ENCODE measurements at places on chromosomes 1 and 21. TPM values are rescaled to one million over a fixed set of nuclear protein-coding genes. Genes with fewer than 3 reads are reported as not detected.

GRCh38 chr1:31073044-31073443 lies 7.5 kb upstream of the PUM1 start:
- no peaks in the 10 kb centered on the region for H3K36me3 ChIP-seq
- DNase-seq, result no peak
- H3K4me1 ChIP-seq, result no peaks in the 10 kb centered on the region
- H3K27me3 ChIP-seq, result no peaks in the 10 kb centered on the region
- no peak overlapping the region for H3K27ac ChIP-seq

GRCh38 chr1:229264487-229264886 lies 6.4 kb upstream of the RAB4A start:
- no peak overlapping the region for H3K4me3 ChIP-seq
- no peaks in the 10 kb centered on the region for H3K4me1 ChIP-seq
- H3K27me3 ChIP-seq, result no peaks in the 10 kb centered on the region
- H3K36me3 ChIP-seq, result no peaks in the 10 kb centered on the region
- DNase-seq, result no peak
- H3K27ac ChIP-seq, result no peak overlapping the region

PGBD5 gene
- 18.4 TPM for total RNA-seq

CD101 gene
- total RNA-seq, result 1.1 TPM

GRCh38 chr1:56803561-56804156 lies 15.5 kb downstream of the FYB2 start:
- no peak overlapping the region for H3K27ac ChIP-seq
- no peaks in the 10 kb centered on the region for H3K36me3 ChIP-seq
- no peak overlapping the region for H3K4me3 ChIP-seq
- no peaks in the 10 kb centered on the region for H3K27me3 ChIP-seq
- no peaks in the 10 kb centered on the region for H3K4me1 ChIP-seq

DNA sequence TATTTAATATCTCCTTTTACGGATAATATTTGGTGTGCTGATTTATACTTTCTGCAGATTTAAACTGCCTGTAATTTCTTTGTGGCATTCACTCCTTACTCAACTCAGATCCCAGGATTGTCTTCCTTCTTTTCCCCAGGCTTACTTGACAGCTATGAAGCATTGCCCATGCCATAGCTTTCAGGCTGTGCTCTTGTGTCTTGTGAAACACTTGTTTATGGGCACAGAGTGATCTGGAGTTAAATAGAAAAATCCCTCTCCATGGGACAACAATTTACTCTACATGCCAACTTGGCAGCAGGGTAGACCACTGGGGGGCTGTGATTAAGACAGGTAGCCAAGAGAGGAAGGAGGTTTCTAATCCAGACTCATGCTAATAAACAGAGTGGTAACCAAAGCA lies 57.4 kb downstream of the PPP1R12B start:
- DNase-seq, result no peak
- no peak overlapping the region for H3K27ac ChIP-seq
- no peaks in the 10 kb centered on the region for H3K27me3 ChIP-seq

GRCh38 chr21:20020026-20020425 lies 978.2 kb upstream of the NCAM2 start:
- no peak overlapping the region for H3K27ac ChIP-seq
- no peaks in the 10 kb centered on the region for H3K36me3 ChIP-seq
- no peaks in the 10 kb centered on the region for H3K27me3 ChIP-seq
- no peaks in the 10 kb centered on the region for H3K4me1 ChIP-seq
- no peak overlapping the region for H3K4me3 ChIP-seq

KRTAP12-2 gene
- total RNA-seq, result not detected

- H3K27ac ChIP-seq, result no peak overlapping the region
- no peaks in the 10 kb centered on the region for H3K4me1 ChIP-seq
- DNase-seq, result no peak
Measured at GRCh38 chr1:27887215-27888021, 15.1 kb downstream of the THEMIS2 start.

- DNase-seq, result no peak
- peaks cover 24% of the 10 kb centered on the region for H3K4me1 ChIP-seq
- no peak overlapping the region for H3K4me3 ChIP-seq
- no peak overlapping the region for H3K27ac ChIP-seq
Measured at GRCh38 chr1:19477284-19478249, 7.8 kb downstream of the CAPZB start.

CXADR gene
- 145 TPM for total RNA-seq

DNA sequence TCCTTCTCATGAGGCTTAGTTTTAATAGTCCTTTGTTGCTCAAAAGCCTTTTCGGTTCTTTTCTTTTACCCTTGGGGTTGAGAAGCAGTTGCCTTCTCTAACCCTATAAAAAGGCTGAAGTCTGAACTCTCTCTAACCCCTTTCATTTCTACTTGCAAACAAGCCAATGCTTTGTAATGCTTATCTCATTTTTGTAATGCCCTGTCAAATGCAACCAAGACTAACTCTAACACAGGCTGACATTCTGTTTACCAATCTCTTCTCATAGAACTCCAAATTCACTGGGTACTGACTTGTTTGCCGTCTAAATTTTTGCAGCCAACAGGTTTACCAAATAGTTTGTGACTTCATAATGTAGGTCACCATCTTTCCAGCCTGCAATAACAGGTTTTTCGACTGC lies 233.9 kb upstream of the SNX7 start:
- peaks cover 1% of the 10 kb centered on the region for H3K27me3 ChIP-seq
- H3K4me1 ChIP-seq, result no peaks in the 10 kb centered on the region
- H3K27ac ChIP-seq, result no peak overlapping the region
- no peaks in the 10 kb centered on the region for H3K36me3 ChIP-seq

FAAH gene
- 47.3 TPM for total RNA-seq

GRCh38 chr1:206907304-206907991 lies 10.2 kb downstream of the IL24 start:
- H3K27me3 ChIP-seq, result peaks cover 28% of the 10 kb centered on the region
- peaks cover 3% of the 10 kb centered on the region for H3K4me1 ChIP-seq
- DNase-seq, result peak; percentile 77
- H3K27ac ChIP-seq, result no peak overlapping the region

- H3K27me3 ChIP-seq, result no peaks in the 10 kb centered on the region
- H3K4me1 ChIP-seq, result no peaks in the 10 kb centered on the region
- no peaks in the 10 kb centered on the region for H3K36me3 ChIP-seq
Measured at GRCh38 chr1:183995322-183996039, 42.0 kb downstream of the COLGALT2 start.

GJA8 gene
- not detected for total RNA-seq

DNA sequence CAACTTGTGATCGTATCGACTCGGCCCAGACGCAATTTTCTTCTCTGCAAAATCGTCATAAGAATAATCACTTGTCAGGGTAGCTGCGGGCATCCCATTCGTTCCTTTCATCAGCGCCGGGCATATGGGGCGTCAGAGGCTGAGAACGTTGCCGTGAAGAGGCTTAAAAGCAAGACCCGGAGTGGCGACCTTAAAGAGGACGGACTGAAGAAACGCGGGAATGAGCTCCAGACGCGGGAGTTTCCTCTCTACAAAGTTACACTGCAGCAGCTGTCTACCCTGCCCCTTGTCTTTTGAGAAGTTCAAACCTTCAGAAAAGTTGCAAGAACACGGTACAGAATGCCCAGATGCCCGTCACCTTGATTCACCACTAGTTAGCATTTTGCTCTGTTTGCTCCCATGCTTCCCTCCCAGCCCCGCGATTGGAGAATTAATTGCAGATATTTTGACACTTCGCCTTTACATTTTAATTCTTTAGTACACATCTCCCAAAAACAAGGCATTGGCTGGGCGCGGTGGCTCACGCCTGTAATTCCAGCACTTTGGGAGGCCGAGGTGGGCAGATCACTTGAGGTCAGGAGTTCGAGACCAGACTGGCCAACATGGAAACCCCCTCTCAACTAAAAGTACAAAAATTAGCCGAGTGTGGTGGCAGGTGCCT lies 967 bp downstream of the CENPS start:
- peaks cover 5% of the 10 kb centered on the region for H3K4me1 ChIP-seq
- peak overlapping the region; percentile 96 for H3K27ac ChIP-seq
- no peaks in the 10 kb centered on the region for H3K27me3 ChIP-seq

DNA sequence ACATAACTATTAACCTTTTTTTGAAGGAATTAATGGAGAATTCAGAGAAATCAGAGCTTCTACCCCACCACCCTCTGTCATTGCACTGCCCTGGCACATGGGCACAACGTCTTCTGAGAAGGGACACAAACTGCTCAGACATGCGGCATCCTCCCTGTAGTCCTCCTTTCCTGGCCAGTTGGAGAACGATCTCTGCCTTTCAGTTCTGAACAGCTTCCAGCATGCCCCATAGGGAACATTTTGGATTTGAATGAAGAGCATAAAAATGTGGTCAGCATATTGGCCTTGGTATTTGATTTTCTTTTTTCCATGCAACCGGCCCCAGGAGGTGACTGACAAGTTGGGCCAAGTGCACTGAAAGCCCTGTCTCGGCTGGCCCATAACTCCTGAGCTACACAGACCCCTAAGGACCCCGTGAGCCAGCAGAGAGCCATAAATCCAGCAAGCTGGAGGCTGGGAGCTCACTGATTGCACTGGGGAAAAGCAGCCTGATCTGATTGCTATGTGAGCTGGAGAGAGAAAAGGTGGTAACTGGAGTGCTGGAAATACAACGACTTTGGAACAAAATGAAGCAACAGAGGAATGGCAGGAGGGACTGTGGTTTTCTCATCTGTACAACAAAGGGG lies 10.9 kb upstream of the BLACAT1 start:
- H3K36me3 ChIP-seq, result no peaks in the 10 kb centered on the region
- H3K4me3 ChIP-seq, result no peak overlapping the region
- no peaks in the 10 kb centered on the region for H3K27me3 ChIP-seq
- no peak overlapping the region for H3K27ac ChIP-seq

MIER1 gene
- total RNA-seq, result 33.5 TPM

DNA sequence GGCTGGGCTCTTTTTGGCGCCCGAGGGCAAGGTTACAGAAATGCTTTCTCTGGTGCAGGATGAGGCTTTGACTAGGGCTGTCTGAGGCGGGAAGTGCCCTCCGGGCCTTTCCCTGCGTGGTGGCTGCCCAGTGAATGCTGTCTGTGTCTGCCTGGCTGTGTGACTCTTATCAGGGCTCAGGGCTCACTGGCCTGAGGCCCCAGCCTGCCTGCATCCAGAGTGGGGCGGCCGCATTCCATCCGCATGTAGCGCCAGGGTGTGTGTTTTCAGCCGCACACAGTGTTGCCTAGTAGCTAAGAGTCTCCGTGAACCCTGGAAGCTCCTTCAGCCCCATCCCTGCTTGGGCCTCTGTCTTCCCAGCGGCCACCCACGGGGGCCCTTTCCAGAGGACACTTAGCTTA lies 59.1 kb downstream of the FAAP20 start:
- H3K4me3 ChIP-seq, result no peak overlapping the region
- H3K27me3 ChIP-seq, result no peaks in the 10 kb centered on the region
- no peak overlapping the region for H3K27ac ChIP-seq
- no peaks in the 10 kb centered on the region for H3K36me3 ChIP-seq

HSD11B1 gene
- total RNA-seq, result not detected

FCAMR gene
- not detected for total RNA-seq

GRCh38 chr1:45116340-45116739 lies 90.1 kb downstream of the ZSWIM5 start:
- H3K4me3 ChIP-seq, result no peak overlapping the region
- H3K4me1 ChIP-seq, result no peaks in the 10 kb centered on the region
- H3K36me3 ChIP-seq, result no peaks in the 10 kb centered on the region

C1orf141 gene
- not detected for total RNA-seq

- no peak overlapping the region for H3K4me3 ChIP-seq
- no peaks in the 10 kb centered on the region for H3K36me3 ChIP-seq
- no peaks in the 10 kb centered on the region for H3K27me3 ChIP-seq
- H3K27ac ChIP-seq, result no peak overlapping the region
- DNase-seq, result no peak
- H3K4me1 ChIP-seq, result no peaks in the 10 kb centered on the region
Measured at GRCh38 chr1:54928327-54928726, 41.3 kb upstream of the DHCR24 start.

DNA sequence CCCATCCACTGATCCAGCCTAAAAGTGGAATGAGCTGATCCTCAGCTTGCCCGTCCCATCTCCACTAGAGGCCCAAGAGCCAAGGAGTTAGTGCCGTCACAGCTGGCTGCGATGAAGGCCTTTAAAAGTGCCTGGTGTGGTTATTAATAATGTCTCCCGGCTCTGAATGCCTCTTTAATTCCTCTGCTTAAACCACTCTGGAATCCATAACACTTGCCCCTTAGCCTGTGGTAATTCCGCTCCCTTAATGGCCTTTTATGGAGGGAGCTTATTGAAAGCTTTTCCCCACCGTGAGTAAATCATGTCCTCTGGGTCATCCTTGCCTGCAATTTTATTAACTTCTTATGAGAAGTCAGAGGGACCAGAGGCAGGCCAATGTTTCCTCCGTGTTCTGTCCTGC lies 55.4 kb downstream of the UBIAD1 start:
- H3K4me1 ChIP-seq, result no peaks in the 10 kb centered on the region
- no peaks in the 10 kb centered on the region for H3K36me3 ChIP-seq
- no peaks in the 10 kb centered on the region for H3K27me3 ChIP-seq
- no peak overlapping the region for H3K4me3 ChIP-seq
- no peak for DNase-seq

SSR2 gene
- total RNA-seq, result 196 TPM

ETNK2 gene
- 23.1 TPM for total RNA-seq

DNA sequence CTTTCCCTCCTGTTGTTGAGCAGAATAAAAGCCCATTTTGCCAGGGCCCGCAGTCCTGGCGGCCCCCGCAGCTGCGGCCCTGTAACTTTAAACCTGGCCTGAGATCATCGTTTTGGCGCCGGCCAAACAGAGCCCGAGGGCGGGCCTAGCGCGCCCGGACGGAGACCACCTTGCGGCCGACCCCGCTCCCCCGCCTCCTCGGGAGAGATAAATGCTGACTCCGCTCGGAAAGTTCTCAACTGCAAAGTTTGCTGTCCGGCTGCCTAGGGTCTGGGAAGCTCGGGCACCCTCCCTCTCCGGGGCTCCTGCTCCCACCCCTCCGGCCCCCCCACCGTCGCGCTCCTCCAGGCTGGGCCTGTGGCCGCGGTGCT lies at the start of gene PDPN:
PDPN (plus strand) TSS at position 238 of the 371 bp plus-strand sequence. CDS start 202 bp downstream, outside the sequence.
- no peaks in the 10 kb centered on the region for H3K36me3 ChIP-seq
- peak; percentile 85 for DNase-seq
- peaks cover 36% of the 10 kb centered on the region for H3K4me1 ChIP-seq
- H3K27me3 ChIP-seq, result peaks cover 3% of the 10 kb centered on the region
- H3K27ac ChIP-seq, result peak within 1 kb of the TSS; percentile 52

GRCh38 chr21:14064296-14064645 lies 146.5 kb downstream of the LIPI start:
- H3K27me3 ChIP-seq, result no peaks in the 10 kb centered on the region
- H3K27ac ChIP-seq, result no peak overlapping the region
- DNase-seq, result no peak
- no peak overlapping the region for H3K4me3 ChIP-seq
- no peaks in the 10 kb centered on the region for H3K36me3 ChIP-seq
- no peaks in the 10 kb centered on the region for H3K4me1 ChIP-seq

GRCh38 chr1:11320153-11320936 lies 47.3 kb downstream of the UBIAD1 start:
- no peak overlapping the region for H3K27ac ChIP-seq
- DNase-seq, result peak; percentile 91
- no peak overlapping the region for H3K4me3 ChIP-seq
- no peaks in the 10 kb centered on the region for H3K27me3 ChIP-seq
- peaks cover 3% of the 10 kb centered on the region for H3K4me1 ChIP-seq
- no peaks in the 10 kb centered on the region for H3K36me3 ChIP-seq

DNA sequence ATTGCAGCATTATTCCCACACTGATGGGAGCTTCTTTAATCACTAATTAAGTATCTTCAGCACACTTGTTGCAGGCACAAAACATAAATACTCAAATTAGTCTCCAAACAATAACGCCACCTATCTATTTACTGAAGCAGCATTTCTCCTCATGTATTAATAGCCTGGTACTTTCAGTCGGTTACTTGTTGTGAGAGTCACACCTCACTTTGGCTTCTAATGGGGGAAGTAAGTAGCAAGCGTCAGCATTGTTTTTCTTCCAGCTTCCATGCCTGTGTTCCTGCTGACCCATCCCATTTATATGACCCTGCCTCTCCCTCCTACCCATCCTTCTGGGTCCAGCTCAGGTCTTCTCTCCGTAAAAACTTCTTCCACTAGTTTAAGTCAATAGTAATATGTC lies 31.9 kb upstream of the DENND1B start:
- no peak overlapping the region for H3K4me3 ChIP-seq
- no peaks in the 10 kb centered on the region for H3K27me3 ChIP-seq

LENEP gene
- 1.3 TPM for total RNA-seq

All from H1 (cell line).